ENCODE measurements at places on chromosomes 11 and 22.

GRCh38 chr11:18010121-18010670 lies 2.7 kb downstream of the SERGEF start:
- no peak for DNase-seq

- no peak for DNase-seq
Measured at GRCh38 chr11:2934021-2934550, 4.9 kb upstream of the PHLDA2 start.

DNA sequence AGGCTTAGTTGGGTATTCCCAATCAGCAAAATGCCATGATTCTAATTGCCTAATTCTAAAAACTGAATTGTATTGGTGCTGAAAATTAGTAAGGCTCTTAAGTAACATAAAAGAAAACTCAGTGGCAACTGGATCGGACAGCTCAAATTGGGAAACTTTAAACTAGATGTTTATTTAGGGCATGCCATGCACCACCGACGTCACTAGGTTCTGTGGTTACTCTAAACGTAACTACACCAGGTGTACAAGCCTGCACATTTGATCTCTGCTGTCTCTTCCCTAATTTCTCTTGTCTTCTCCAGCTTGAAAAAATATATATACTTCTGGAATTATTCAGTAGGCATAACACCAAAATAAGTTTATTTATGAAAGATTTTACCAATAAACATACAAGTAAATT lies 378.2 kb downstream of the DCDC1 start:
- DNase-seq: no peak

DNA sequence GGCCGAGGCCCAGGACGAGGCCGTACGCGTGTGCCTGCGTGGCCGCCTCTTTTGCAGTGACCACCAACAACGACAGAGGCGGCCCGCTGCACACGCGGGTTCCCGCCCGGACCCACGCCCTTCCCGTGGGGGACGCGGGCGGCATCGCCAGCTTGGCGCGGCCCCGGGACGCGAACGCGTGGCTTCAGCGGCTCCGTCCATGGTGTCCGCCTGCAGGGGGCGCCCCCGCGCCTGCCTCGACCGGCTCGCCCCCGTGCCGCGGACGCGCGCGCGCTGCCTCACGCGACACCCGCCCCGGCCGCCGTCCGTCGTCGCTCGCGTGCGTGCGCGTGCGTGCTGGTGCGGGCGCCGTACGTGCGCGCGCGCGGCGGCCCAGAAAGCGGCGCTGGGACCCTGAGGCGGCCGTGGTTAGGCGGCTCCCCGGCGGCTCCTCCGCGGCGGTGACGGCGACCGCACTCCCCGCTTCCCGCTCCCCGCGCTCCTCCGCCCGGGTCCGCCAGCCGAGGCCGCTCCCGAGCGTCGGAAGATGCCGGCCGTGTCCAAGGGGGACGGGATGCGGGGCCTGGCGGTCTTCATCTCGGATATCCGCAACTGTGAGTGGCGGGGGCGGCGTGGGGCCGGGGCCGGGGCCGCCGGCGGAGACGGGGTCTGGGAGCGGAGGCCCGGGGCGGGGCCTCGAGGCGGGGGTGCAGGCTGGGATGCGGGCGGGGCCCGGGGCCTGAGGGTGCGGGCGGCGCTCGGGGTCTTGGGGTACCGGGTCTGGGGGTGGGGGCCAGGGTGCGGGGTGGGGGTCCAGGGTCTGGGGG lies at the start of gene AP2A2:
TSS of gene AP2A2 (plus strand) at position 375 of the 806 bp plus-strand sequence. CDS start at position 527, 152 bp downstream.
- peak; percentile 98 for DNase-seq

DNA sequence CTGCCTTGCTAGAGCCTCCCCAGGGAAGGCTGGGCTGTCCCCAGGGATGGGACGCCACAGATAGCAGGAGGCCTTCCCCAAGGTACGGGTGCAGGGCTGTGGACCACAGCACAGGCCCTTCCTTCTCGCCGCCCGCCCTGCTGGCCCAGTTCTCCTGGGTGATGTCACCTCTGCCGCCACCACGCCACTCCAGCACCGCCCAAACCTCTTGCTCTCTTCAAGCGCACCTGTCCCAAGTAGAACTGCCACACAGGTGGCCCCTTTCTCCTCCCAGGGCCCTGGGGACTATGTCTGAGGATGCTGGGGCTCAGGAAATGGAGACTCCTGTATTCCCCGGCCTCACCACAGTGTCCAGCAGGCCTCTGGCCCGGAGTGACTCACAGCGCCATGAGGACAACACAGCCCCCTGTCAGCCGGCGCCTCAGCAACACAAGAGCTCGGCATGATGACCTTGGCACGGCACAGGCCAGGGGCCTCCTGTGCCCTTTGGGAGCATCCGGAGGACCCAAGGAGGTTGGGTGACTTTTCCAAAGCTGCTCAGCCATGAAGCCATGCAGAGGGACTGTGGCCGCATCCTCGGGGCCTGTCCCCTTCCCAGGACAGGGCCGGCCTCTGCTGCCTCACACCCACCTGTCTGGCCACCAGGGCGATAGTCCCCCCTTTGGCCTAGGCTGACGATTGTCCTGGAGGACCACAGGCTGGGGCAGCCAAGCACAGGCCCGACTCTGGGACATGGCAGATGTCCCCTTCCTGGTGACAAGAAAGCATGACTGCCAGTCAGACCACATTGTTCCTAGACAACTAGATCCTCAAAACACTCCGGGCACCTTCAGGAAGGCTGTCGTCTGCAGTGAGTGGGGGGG lies 1023.5 kb downstream of the BRD1 start:
- no peak for DNase-seq

GRCh38 chr11:117761993-117762392 lies 35.0 kb downstream of the DSCAML1 start:
- no peak for DNase-seq

DNA sequence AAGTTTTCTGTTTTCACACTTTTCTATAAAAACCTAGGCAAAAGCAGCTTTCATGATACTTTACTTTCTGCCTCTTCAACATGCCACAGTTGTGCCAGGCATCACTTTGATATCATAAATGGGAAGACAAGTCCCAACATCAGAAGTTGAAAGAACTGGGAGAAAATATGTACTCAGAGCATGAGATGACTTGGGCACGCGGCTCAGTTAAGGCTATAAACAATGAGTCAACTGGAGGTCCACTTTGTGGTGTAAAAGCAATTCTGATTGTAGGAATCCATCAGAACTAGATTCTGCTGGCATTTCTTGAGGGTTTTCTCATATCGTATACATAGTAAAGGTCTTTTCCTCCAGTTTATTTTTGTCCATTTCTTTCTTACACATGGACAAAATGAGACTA lies 109.7 kb upstream of the USP47 start:
- DNase-seq: no peak

- no peak for DNase-seq
Measured at GRCh38 chr22:42887523-42888507, 30.7 kb upstream of the ARFGAP3 start.

- no peak for DNase-seq
Measured at GRCh38 chr11:133385781-133386180, 146.5 kb downstream of the OPCML start.

DNA sequence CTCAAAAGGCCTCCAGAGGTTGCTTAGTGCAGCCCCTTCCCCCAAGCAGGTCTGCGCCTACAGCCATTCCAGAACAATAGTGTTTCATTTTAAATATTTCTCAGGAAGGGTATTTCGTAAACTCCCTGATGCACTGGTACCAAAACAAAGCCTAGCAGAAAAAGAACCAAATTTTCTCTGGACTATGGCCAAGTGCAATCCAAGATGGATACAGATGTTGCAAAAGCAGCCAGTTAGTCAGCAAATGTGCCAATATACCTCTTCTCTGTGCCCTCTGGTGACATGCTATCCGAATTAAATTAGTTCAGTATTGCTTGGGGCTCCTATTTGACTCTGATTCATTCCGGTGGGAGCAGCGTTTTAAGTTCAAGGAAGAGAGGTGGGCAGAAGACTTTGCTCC lies 247.8 kb downstream of the NTM start:
- DNase-seq: no peak

DNA sequence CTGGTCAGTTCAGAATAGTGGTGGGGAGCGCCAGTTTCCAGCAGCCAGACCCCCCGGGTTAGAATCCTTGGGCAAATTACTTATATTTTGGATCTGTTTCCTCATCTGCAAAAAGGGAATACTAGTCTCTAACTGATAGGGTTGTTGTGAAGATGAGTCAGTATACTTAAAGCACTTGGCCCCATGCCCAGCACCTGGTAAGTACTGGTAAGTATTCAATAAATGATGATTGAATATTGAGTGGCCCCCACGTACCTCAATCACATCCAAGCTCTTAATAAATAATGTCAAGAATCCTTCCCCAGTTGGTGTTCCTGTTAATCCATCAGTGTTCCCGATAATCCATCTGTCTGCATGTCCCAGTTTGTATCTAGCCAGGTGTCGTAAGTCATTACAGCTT lies 12.1 kb downstream of the ACP2 start:
- no peak for DNase-seq

- DNase-seq: no peak
Measured at GRCh38 chr11:86932259-86932585, 23.0 kb downstream of the FZD4 start.

- DNase-seq: no peak
Measured at GRCh38 chr11:128800871-128801417, 66.2 kb downstream of the KCNJ1 start.

DNA sequence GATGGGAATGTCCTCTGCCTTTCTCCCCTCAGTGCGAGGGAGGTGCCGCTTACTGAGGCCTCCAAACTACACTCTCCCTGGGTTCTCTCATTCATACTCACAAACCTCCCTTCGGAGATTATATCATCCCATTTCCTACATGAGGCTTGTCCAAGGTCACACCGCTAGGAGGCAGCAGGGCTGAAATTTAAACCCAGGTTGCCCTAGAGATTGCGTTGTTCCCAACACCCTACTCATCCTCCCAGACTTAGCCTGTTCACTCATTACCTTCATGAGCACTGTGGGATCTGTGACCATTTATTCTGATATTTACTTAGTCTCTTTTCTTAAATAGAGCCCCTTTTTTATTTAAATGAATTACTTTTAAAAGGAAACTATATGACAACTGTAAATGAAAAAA lies 31.1 kb downstream of the SDHAF2 start:
- DNase-seq: no peak

- DNase-seq: peak; percentile 52
Measured at GRCh38 chr22:36790648-36791047, 14.7 kb upstream of the IFT27 start.

- DNase-seq: no peak
Measured at GRCh38 chr11:36509201-36509639, 852 bp downstream of the TRAF6 start.

DNA sequence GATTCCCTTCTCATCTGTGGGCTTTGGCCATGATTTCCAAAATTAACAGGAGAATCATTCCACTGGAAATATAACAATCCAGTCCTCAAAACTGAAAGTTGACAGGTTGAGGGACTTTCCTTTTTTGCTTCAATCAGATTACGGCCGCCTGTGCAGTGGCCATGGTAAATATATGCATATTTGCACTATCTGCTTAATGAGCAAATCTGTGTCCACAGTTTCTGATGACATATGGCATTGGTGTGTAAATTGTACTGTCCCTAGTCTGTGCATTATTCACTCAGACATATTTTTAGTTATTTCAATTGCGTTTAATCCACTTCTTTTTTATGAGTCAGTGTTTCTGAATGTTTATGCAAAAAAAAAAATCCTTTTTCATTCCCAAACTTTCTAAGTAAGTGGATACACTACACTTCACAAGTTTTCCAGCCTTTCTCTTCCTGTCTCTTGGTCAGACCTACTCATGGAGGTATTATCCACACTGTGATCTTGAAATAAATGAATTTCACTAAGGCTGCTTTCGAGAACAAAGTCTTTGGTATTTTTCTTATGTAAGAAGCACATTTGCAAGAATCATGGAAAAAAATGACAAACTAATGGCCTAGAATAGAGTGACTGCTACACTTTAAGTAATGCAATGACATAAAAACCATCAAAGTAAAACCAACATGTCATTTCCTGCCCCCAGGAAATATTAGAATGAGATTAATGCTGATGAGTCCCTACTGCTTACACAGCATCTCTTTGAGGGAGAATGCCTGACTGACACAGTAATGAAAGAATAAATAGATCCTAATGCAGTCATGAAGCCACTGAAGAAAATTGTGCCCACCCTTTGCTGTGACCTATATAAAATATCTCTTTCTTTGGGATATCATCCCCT lies 76.4 kb upstream of the MTNR1B start:
- no peak for DNase-seq

DNA sequence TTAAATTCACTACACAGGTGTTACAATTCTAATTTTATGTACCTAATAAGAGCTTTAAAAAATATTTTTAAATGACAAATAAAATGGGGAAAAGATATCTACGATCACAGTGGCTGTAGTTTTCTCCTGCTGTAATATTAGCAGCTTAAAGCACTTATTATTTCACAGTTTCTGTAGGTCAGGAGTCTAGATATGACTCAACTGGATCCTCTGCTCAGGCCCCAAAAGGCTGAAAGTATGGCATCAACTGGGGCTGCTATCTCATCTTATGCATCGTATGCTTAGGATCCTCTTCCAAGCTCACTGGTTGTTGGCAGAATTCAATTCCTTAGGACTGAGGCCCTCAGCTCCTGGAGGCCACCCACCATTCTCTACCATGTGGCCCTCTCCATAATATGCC lies 12.8 kb downstream of the FBXO3 start:
- peak; percentile 64 for DNase-seq

DNA sequence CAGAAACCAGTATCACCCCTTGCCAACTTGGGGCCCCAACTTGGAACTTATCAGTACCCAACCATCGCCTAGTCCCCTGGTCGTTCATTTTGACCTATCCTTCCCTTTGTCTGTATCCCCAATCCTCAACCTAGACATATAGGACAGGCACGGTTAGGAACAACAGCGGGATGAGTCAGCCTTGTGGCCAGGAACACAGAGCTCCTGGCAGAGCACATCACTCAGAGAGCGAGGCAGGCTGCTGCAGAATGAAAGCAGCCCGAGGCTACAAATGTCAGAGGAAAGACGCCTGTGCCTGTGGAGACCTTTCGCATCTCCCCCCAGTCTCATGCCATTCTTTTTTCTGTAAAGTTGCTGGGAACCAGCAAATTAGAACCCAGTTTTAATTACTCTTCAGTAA lies 14.6 kb downstream of the DKK3 start:
- DNase-seq: no peak

DNA sequence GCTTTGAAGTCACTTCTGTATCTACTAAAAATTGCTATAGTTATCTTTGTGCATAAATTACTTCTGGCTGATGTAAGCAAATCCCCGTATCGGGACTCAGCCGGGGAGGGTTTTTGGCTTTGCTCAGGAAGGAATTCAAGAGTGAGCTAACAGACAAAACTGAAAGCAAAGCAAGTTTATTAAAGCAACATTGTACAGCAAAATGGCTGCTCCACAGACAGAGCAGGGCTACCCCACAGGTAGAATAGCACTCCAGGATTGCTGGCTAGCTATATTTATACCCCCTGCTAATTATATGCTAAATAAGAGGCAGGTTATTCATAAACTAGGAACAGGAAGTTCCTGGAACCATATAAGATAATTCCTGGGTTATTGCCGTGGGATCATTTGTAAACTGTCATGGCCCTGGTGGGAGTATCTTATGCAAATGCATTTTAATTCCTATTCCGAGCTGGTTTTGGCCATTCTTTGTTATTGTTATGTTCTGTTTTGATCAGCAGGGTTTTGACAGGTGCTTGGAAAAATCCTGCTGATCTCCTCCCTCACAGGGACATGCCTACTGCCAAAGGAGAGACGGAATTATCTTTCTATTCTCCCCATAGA lies 15.2 kb downstream of the MIF start:
- no peak for DNase-seq

GRCh38 chr11:116078101-116078591 lies 573.9 kb upstream of the CADM1 start:
- peak; percentile 25 for DNase-seq

Data from GM13977 (cell line).